ENCODE measurements at places on chromosomes 6 and 20.

DNA sequence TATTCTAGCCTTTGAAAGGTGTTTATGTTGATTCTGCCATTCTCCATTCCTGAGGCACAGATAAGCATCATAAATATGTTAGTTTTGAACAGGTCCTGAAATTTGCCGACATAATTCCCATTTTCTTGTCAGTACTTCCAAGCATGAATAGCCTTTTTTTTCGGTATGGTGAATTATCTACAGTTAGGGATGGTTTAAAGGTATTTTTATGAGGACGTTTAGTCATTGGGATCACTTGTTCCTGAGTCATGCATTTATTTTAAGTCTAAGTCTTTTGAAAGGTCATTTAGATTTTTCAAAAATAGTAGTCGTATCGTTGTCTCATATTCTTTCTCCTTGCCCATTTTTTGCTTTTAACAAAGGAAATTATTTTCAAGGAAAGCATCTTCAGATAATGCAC is 98.7 kb downstream of the PHACTR3 start:
- no peak for DNase-seq

- DNase-seq, result no peak
Observed at GRCh38 chr20:3092611-3093379, 8.3 kb upstream of the AVP start.

GRCh38 chr20:8073024-8073832 is 53.7 kb upstream of the TMX4 start:
- peak; percentile 14 for DNase-seq

DNA sequence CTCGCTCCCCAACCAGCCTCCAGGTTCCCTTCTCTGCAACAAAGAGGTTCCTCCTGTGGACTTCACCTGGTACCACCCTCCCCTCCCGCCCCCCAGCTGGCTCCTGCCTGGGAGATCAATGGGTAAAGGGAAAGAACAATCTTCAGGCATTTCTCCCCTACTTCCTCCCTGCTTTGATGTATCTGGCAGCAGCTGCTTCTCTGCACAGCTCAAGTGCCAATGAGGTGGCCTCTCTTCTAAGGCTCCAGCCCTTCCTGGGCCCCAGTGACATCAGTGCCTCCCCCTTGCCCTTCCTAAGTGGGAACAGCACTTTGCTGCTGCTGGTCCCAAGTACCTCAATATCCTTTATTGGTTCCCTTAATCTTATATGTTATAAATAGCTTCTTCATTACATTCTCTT is 23.5 kb downstream of the MOCS1 start:
- no peak for DNase-seq

DNA sequence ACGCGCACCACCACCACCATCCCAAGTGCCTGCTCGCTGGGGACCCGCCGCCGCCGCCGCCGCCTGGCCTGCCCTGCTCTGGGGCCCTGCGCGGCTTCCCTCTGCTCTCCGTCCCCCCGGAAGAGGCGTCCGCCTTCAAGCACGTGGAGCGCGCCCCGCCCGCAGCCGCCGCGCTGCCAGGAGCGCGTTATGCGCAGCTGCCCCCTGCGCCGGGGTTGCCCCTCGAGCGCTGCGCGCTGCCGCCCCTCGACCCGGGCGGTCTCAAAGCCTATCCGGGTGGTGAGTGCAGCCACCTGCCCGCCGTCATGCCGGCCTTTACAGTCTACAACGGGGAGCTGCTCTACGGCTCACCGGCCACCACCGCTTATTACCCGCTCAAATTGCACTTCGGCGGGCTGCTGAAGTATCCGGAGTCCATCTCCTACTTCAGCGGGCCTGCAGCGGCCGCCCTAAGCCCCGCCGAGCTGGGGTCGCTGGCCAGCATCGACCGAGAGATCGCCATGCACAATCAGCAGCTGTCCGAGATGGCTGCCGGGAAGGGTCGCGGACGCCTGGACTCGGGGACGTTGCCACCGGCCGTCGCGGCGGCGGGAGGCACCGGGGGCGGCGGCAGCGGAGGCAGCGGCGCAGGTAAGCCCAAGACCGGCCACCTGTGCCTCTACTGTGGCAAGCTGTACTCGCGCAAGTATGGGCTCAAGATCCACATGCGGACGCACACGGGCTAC is 7.2 kb downstream of the PRDM13 start:
- no peak for DNase-seq

GRCh38 chr20:32663335-32664011 is 10.3 kb downstream of the C20orf203 start:
- DNase-seq, result no peak

DNA sequence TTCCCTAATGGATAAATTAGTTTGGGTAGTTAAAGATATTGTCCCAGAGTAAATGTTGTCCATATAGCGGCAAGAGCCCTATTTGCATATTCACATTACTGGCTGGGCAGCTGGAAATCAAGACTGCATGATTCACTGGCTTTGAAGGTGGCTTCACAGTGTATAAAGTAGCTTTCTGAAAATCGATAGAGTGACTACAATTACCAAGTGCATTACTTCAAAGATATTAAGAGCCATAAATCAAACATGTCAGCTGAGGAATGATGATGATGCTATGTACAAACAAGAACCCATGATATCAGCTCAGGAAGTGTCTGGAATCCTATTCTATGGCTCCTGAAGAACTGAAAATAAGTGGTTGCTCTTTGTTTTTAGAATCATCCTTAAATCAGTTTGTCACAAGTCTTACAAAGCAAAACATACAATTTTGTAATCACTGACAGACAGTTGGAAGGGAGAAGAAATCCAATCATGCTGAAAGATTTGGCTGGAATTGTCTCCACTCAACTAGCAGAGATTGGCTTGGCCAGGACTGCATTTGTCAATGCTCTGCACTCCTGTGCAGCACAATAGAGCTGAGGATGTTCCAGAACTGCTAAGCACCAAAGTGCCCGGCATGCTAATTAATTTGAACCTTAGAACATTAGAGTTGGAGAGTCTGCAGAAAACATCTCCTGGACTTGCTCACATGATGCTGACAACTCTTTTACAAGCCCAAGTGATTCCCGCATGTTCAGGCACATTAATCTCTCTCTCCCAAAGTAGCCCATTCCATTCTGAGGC is 77.9 kb upstream of the B3GAT2 start:
- DNase-seq, result no peak

DNA sequence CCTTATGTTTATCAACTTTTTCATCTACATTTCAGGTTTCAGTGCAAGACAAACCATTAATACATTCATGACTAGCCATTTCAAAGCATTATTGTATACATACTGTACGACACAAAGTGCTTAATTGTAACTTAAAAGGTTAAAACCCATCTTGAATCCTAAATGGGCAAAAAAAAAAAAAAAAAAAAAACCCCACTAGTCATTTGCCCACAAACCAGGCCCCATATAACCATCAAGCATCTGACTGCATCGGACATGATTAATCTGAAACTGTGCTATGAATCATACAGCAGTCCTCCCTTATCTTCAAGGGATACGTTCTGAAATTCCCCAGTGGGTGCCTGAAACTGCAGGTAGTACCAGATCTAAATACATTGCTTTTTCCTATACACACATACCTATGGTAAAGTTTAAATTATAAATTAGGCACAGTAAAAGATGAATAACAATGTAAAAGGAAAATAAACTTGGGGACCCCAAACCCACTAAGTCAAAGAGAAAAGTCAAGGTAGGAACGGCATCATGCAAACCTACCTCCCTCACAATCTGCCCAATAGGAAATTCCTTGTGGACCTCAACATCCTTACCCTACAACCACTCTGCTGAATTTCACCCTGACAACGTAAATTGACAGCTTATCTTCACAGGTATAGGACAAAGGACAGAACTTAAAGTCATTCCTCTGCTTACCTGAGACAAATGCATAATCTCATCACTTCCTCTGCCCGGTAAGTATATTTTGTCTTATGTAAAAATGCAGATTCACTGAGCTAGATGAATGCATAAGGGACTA is 14.3 kb downstream of the B4GALT5 start:
- DNase-seq, result no peak

DNA sequence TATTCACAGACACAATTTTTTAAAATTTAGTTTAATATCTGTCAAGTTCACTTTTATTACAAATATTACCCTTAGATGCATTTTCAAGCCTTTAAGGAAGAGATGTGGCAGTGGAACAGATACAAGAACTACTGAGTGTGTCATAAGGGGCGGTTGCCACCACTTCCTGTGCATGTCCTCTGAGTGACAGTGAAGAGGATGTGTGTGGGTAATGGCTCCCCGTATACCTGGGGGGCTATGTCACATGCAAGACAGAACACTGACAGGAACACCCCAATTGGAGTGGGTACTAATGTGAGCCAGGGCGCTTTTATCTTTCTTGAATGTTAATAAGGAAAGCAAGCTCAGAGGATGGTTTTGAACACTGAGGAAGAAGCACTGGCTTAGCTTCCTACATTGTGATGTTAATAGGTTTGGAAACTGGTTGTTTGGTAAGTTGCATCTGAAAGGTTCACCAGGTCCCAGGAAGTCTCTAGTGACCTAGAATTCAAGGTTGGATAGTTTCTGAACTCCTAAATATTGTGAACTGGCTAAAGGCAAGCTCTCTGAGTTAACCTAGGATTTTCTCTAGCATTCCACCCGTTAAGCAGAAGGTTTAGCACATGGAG is 83.4 kb upstream of the ASF1A start:
- DNase-seq, result no peak

DNA sequence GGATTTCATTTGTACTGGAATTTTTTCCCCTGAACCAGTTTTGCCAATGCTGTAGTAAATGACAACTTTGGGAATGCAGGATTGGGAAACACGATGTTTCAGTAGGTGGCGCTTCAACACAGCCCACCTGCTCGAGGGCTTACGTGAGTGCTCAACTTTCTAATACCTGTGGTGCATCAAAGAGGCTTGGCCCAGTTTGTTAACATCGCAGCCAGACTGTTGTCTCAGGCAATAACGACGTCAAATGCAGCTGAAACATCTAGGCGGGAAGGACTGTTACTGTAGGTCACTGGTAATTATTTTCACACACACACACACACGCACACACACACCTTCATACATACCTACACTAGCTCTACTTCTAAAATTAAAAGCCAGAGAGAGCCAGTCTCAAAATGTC is 815.5 kb upstream of the SLC35B3 start:
- peak; percentile 34 for DNase-seq

DNA sequence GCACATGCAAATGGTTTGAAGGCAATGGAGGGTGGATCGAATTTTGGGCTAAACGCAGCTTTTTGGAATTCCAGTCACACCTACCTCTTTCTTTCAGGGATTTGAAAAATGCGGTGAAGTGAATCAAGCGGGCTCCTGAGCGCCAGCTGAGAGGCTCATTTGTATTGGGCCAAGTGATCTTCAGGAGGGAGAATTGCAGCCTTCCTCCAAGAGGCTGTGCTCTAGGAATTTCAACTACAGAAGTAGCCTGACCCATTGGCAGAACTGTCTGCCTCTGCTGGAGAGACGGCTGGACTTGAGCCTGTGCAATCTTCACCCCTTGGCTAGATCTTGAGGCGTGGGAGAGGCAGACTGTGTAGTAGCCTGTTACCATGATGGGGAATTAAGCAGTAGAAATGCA is 5.7 kb upstream of the TIAM2 start:
- no peak for DNase-seq

- no peak for DNase-seq
Observed at GRCh38 chr6:21504790-21505189, 88.8 kb upstream of the SOX4 start.

DNA sequence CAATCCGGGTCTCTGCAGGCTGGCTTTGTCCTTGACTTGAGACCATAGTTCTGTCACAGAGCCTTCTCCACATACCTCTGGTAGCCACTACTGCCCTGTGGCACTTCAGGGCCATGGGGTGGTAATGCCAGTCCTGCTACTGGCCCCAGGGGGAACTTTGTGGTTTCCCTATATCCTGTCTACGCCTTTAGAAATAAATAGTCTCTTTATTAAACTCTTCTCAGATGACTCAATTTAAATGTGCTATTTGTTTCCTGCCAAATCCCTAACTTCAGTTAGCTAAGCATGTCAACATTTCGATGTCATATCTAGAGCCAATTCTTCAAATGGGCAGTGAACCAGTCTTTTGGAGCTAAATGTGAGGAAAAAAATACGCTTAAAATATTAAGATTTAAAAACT is 60.1 kb downstream of the SEL1L2 start:
- no peak for DNase-seq

DNA sequence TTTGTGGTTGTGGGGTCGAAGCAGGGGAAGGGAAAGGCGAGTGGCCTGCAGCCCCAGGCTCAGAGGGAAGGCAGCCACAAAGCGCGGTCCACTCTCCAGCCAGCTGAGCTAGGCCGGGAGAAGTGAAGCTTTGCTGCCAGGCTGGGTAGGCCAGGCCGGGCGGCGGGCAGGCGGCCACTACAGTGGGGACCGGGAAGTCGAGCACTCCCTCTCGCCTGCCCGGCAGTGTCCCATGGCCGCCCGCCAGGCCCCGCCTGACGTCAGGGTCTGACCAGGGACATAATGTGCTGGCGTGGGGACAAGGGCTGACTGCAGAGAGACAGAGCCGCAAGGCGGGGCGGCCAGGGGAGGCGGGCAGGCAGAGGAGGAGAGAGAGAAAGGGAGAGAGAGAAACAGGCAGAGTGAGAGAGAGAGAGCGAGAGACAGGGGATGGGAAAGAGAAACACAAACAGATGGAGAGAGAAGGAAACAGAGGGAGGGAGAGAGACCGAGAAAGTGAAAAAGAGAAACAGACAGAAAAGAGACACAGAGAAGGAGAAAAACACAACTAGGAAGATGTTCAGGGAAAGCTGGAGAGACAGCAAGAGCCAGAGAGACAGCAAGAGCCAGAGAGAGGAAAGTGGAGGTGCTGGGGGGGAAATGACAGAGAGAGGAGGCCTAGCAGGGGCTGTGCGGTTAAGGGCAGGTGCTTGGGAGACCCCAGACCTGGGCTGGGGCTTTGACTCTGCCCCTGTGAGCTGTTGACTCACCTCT is 94.5 kb upstream of the PTPN1 start:
- DNase-seq, result no peak

GRCh38 chr6:105667056-105667455 is 264.2 kb upstream of the PREP start:
- no peak for DNase-seq

DNA sequence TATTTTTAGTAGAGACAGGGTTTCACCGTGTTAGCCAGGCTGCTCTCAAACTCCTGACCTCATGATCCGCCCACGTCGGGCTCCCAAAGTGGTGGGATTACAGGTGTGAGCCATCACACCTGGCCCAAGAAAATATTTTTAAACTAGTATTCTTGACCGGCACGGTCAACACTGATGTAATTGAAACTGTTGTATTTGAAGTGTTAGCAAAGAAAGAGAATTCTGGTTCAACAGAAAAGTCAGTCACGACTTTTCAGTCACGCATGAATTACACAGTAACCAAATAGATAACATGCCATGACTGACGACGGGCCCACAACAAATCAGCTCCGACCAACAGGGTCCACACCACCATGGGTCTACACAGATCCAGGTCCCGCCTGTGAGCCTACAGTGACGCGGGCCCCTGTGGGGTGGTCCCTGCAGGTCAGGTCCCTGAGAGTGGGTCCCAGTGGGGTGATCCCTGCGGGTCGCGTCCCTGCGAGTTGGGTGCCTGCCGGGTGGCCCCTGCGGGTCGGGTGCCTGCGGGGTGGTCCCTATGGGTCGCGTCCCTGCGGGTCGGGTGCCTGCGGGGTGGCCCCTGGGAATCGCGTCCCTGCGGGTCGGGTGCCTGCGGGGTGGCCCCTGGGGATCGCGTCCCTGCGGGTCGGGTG is 1.0 kb downstream of the GMEB2 start:
- no peak for DNase-seq

Measured in kidney epithelial cell (primary cell).